Kidney (tissue), 22 donors: ENCODE measurements at places on chromosomes 7 and 10. TPM values are rescaled to one million over a fixed set of nuclear protein-coding genes. Genes with fewer than 3 reads are reported as not detected.
A peak's percentile ranks its signal among the peaks of the same experiment; 100 is the strongest.

The CYP26C1 gene
- total RNA-seq = 0.35 TPM

The ARHGEF5 gene
- 43.5 TPM for total RNA-seq

The SPDYE2 gene
- 0.50 TPM for total RNA-seq

The EMX2 gene
- total RNA-seq = 82.8 TPM

The HOXA7 gene
- total RNA-seq = 31.3 TPM

- no peaks in the 10 kb centered on the region for H3K4me1 ChIP-seq
- no peak overlapping the region for H3K27ac ChIP-seq
- DNase-seq = no peak
- no peaks in the 10 kb centered on the region for H3K27me3 ChIP-seq
Measured at GRCh38 chr7:129561677-129562359, 49.7 kb upstream of the NRF1 start.

GRCh38 chr10:5816170-5816569 lies 2.9 kb upstream of the GDI2 start:
- H3K4me1 ChIP-seq = no peaks in the 10 kb centered on the region
- H3K36me3 ChIP-seq = no peaks in the 10 kb centered on the region
- H3K27me3 ChIP-seq = no peaks in the 10 kb centered on the region
- H3K27ac ChIP-seq = no peak overlapping the region
- DNase-seq = no peak
- H3K4me3 ChIP-seq = no peak overlapping the region

DNA sequence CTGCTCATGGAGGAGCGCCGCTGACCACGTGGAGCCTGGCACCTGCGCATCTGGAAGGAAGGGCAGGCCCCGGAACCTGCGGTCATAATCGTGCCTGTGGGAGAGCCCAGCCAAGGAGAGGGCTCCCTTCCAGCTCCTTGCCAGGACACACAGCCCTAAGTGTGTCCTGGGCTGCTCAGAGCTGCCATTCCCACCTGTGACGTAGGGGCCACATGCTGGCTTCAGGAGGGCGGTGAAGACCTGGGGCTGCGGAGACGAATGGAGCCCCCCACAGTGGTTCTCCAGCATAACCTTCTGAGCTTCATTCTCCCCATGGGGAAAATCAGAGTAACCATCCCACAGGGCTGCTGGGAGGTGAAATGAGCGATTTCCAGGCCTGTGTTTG lies 127.6 kb upstream of the CHST15 start:
- no peaks in the 10 kb centered on the region for H3K36me3 ChIP-seq
- no peak overlapping the region for H3K4me3 ChIP-seq
- H3K4me1 ChIP-seq = no peaks in the 10 kb centered on the region
- H3K27me3 ChIP-seq = no peaks in the 10 kb centered on the region
- no peak for DNase-seq
- peak overlapping the region; percentile 48 for H3K27ac ChIP-seq

- H3K27me3 ChIP-seq = no peaks in the 10 kb centered on the region
- H3K36me3 ChIP-seq = no peaks in the 10 kb centered on the region
- peak overlapping the region; percentile 22 for H3K4me3 ChIP-seq
Measured at GRCh38 chr10:125146791-125147579, 13.4 kb downstream of the CTBP2 start.

GRCh38 chr7:92306153-92306552 lies 60.4 kb downstream of the ANKIB1 start:
- H3K36me3 ChIP-seq = no peaks in the 10 kb centered on the region
- no peaks in the 10 kb centered on the region for H3K4me1 ChIP-seq
- no peak overlapping the region for H3K4me3 ChIP-seq
- no peak for DNase-seq

GRCh38 chr7:35991511-35992232 lies 161.4 kb upstream of the EEPD1 start:
- H3K4me1 ChIP-seq = no peaks in the 10 kb centered on the region
- H3K27ac ChIP-seq = no peak overlapping the region
- no peaks in the 10 kb centered on the region for H3K27me3 ChIP-seq
- H3K4me3 ChIP-seq = no peak overlapping the region

DNA sequence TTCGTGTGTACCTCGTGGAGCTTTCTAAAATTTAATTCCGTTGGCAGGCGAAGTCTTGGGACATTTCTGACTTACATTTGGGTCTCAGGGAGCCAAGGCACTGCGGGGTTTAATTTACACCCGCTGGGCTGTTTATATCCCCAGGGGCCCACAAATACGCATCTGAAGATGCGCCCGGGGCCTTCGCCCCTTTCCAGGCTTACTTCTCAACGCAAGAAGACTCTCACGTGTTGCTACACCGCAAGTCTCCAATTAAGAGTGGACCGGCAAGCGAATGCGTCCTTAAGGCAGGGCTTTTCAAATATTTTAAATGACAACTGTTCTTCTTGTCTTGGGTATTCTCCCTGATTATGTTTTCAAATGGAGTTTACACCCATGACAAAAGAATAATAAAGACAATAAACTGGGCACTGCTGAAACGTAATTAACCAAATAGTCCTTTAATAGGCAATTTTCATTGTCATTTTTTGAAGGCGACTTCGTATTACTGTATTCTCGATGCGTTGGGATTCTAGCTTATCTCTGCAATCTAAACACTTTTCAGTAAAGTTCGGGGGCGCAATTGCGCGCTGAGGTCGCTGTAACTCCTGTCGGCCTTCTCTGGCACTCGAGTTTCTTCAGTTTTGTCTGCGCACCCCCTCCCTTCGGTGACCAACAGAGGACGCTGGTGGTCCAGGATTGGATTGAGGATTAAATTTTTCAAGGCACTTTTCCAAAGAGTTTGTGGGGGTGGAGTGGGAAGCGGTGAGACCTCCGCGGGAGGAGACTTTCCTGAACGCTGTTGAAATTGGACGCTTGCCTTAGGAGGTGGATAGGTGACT lies 837 bp upstream of the IGFBP3 start:
- peak overlapping the region; percentile 64 for H3K4me3 ChIP-seq
- no peaks in the 10 kb centered on the region for H3K36me3 ChIP-seq
- peaks cover 7% of the 10 kb centered on the region for H3K4me1 ChIP-seq
- peak; percentile 78 for DNase-seq
- peak overlapping the region; percentile 5 for H3K27ac ChIP-seq

GRCh38 chr10:128549101-128549608 lies 422.9 kb upstream of the MKI67 start:
- no peak for DNase-seq
- H3K27me3 ChIP-seq = no peaks in the 10 kb centered on the region
- H3K4me1 ChIP-seq = no peaks in the 10 kb centered on the region

- peak; percentile 95 for DNase-seq
- peak overlapping the region; percentile 37 for H3K4me3 ChIP-seq
- no peak overlapping the region for H3K27ac ChIP-seq
Measured at GRCh38 chr7:102044984-102045673, 227.7 kb downstream of the CUX1 start.

- H3K27me3 ChIP-seq = no peaks in the 10 kb centered on the region
- no peaks in the 10 kb centered on the region for H3K4me1 ChIP-seq
- no peak overlapping the region for H3K27ac ChIP-seq
- H3K4me3 ChIP-seq = no peak overlapping the region
- DNase-seq = no peak
- no peaks in the 10 kb centered on the region for H3K36me3 ChIP-seq
Measured at GRCh38 chr7:144629011-144629410, 206.8 kb downstream of the TPK1 start.

DNA sequence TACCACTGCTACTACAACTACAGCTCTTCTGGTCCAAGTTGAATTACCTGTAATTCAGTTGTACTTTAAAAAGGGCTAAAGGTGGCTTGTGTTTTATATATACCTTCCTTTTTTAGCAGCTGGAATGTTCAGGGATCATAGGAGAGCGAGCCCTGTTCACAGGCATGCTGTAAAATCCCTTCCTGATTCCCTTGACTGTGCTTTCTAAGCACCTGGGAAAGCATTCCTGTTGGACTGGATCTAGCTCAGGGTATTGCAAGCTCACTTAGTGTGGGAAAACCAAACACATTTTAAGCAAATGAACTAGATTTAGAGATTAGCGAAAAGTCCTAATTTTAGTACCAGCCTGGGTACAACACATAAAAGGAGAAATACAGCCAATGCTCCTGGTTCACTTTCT lies 31.5 kb downstream of the BPGM start:
- H3K27me3 ChIP-seq = no peaks in the 10 kb centered on the region
- no peaks in the 10 kb centered on the region for H3K4me1 ChIP-seq
- H3K36me3 ChIP-seq = no peaks in the 10 kb centered on the region
- no peak for DNase-seq
- H3K27ac ChIP-seq = no peak overlapping the region

DNA sequence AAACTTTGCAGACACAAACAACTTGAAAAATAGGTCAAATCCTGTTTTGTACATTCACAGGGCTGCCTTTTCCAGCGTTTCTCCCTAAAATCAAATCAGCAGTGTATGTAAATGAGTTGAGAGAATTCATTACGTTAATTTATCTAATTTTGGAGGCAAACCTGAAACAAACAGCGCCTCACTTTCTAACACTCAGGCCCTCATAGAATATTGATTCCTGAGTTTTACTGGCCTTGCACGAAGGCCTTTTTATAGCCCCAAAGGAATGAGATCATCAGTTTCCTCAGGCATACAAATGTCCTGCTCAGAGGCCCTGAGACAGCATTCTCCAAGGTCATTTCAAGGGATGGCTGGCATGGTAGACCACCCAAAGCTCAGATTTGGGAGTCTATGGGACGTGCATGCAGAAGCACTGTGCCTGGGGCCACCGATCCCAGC lies 131.7 kb upstream of the CHST15 start:
- H3K4me1 ChIP-seq = no peaks in the 10 kb centered on the region
- H3K4me3 ChIP-seq = no peak overlapping the region
- no peak overlapping the region for H3K27ac ChIP-seq
- DNase-seq = no peak
- no peaks in the 10 kb centered on the region for H3K27me3 ChIP-seq

DNA sequence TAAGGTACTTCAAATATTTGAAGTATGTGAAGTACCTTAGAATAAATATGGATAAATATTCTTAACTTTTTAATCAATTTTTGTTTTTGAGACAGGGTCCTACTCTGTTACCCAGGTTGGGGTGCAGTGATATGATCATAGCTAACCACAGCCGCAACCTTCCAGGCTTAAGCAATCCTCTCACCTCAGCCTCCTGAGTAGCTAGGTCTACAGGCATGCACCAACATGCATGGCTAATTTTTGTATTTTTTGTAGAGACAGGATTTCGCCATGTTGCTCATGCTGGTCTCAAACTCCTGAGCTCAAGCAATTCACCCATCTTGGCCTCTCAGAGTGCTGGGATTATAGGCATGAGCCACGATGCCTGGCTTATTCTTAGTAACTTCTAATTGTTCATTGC lies 119.4 kb upstream of the KAT6B start:
- no peaks in the 10 kb centered on the region for H3K27me3 ChIP-seq
- H3K4me3 ChIP-seq = no peak overlapping the region
- no peaks in the 10 kb centered on the region for H3K36me3 ChIP-seq
- no peak for DNase-seq

DNA sequence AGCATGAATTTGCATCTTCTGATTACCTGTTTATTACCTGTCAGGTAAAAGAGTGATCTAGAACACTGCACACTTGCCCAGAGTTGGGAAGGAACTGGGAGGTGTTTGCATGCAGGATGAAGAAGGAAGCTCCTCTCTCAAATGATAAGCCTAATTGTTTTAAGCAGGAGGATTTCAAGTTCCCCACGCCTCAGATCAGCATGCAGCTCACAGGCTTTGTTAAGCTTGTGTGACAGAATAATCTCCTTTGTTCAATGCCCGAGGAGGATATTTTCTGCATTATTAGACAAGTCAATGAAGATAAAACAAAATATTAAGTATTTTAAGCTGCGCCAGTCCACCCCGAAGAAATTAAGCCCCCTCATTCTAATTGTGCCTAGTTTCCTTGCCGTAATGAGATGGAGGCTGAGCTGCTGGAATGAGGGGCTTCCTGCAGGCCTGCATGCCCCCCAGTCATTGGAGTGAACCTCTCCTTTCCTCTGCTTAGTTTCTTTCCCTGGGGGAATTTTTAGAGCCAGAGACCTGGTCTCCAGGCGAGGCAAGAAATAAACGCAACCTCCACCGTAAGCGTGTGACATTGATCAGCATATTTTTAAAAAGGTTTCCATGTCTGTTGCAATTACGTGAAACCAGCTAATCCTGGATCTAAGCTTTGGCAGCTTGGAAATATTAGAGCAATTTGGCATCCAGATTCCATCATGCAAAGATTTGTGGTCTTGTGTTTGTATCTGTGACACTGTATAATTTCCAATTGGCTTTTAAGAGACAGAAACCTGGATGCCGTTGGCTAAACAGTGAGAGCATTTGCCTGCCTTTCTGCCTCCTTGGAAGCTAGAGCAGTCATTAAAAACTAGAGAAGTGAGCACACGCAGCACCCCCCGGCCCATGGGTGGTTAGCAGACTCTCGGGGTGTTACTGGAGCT lies 376.0 kb downstream of the GALNT17 start:
- H3K4me3 ChIP-seq = no peak overlapping the region
- H3K27ac ChIP-seq = no peak overlapping the region
- DNase-seq = no peak
- H3K27me3 ChIP-seq = no peaks in the 10 kb centered on the region
- H3K36me3 ChIP-seq = no peaks in the 10 kb centered on the region

DNA sequence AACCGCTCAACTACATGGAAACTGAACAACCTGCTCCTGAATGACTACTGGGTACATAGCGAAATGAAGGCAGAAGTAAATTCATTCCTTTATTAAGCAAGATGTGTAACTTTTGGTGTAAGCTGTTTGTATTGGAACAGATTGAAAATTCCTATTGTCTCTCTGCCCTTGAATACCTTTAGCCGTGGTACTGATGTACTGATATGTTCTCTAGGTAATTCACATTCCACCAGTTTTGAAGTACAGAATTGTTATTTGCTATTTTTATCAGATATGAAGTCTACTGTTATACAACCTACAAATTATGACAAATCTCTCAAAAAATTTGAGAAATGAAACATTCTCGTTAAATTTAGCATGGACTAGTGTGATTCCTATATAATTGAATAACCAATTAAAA lies 17.7 kb downstream of the ZMYND11 start:
- no peaks in the 10 kb centered on the region for H3K36me3 ChIP-seq
- no peaks in the 10 kb centered on the region for H3K4me1 ChIP-seq
- H3K27me3 ChIP-seq = no peaks in the 10 kb centered on the region
- no peak overlapping the region for H3K27ac ChIP-seq
- H3K4me3 ChIP-seq = no peak overlapping the region
- no peak for DNase-seq

DNA sequence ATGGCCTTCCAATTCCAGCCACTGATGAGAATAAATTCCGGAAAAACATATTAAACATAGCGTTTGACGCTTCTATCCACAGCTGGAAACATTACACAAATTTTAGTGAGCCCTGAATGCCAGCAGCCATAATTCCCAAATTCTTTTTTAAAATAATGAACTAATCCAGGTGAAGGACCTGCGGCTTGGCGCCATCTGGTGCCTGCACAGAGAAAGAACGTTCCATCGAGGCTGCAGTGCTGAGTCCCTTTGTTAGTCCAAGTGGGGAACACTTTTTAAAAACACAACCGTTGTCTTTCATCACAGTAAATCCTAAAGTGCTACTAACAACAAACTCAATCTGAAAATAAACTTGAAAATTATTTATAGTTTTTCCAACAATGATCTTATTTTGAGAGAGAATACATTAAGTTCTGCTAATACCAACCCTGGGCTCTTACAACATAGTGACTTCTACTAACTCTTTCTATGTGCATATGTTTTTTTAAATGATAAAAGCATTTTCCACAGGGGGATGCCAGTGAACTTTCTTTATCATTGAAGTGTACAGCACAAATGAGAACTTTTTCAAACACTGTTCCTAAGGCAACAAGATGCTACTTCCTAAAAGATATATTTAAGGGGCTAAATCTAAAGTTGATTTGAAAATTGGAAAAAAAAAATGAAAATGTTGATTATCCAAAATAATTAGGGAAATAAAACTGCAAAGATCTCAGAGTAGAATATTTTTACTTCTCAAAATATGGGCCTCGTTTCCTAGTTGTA lies 166.9 kb upstream of the RNF32 start:
- no peaks in the 10 kb centered on the region for H3K4me1 ChIP-seq
- H3K36me3 ChIP-seq = no peaks in the 10 kb centered on the region
- H3K27me3 ChIP-seq = no peaks in the 10 kb centered on the region
- H3K4me3 ChIP-seq = no peak overlapping the region
- no peak for DNase-seq
- H3K27ac ChIP-seq = no peak overlapping the region
